ENCODE measurements at places on chromosomes 13 and 19.

GRCh38 chr13:114166381-114167131 is 12.5 kb upstream of the CFAP97D2 start:
- no peak for DNase-seq

DNA sequence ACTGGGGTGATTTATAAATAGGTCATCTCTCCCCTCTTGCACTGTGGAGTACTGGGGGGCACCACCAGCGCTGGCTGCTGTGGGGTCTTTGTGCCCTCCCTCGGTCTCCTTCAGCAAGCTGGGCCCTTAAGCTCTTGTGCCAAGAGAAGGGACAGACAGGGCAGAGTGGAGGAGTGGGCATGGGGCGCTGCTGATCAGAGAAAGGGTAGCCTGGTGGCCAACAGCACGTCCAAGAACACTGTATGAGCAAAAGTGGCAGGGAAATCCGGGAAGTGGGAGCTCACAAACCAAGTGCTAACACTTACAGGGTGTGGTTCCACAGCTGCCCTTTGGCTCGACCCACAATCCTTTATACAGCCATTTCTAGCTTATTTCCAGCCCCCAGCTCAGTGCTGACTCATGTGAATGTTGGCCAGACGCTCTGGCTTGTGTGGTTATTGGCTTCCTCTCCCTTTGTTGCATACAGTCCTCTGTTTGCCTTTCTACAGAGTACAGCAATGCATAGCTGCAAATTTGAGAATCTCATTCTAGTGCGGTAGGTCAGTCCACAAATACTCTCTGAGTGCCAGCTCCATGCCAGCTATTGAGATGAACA is 298.8 kb downstream of the SHISA2 start:
- DNase-seq = no peak

- no peak for DNase-seq
Measured at GRCh38 chr13:68748038-68748437, 1359.6 kb upstream of the ATXN8OS start.

DNA sequence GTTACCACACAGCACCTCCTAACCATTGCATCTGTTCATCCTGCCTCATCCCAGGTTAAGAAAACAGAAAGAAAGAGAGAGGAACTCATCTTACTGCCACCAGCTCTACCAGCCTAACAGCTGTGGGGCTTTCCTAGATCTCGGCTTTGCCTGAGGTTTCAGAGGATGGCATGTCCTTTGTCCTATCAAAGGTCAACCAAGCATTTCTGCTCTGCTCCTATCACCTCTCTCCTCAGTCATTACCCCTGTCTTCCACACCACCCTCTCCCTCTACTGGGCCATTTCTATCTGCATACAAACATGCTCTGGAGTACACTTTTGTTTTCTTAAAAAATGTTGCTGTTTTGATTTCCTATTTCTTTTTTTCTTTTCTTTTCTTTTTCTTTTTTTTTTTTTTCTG is 393.3 kb downstream of the IRS2 start:
- DNase-seq = no peak

Measured in upper lobe of left lung (tissue), 6 donors.